Right ventricle myocardium inferior (tissue), 1 donor: ENCODE measurements at places on chromosomes 3 and 15. TPM values are rescaled to one million over a fixed set of nuclear protein-coding genes. Genes with fewer than 3 reads are reported as not detected.

DNA sequence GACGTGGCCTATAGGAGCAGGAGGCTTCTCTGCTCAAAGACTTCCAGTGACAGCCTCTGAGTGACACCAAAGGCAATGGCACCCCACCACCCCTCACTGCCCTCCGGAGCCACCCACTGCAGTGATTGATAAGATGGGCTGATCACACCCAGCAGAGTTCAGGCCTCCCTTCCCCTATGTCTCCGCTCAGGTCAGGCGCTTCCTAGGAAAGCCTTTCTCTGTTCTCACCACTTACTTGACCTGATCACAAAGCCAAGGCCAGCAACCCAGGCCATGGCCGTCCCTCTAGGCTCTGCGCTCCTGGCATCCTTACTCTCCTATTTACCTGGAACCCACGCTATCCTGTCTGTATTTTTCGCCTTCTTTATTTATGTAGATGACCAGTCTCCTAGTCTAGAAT is 282.3 kb downstream of the OCA2 start:
- DNase-seq: no peak

CNTN6 gene
- total RNA-seq: not detected

GRCh38 chr3:46893146-46893748 is 15.7 kb downstream of the PTH1R start:
- DNase-seq: peak; percentile 59

GRCh38 chr3:11596387-11596786 is 47.3 kb downstream of the VGLL4 start:
- DNase-seq: no peak

DNA sequence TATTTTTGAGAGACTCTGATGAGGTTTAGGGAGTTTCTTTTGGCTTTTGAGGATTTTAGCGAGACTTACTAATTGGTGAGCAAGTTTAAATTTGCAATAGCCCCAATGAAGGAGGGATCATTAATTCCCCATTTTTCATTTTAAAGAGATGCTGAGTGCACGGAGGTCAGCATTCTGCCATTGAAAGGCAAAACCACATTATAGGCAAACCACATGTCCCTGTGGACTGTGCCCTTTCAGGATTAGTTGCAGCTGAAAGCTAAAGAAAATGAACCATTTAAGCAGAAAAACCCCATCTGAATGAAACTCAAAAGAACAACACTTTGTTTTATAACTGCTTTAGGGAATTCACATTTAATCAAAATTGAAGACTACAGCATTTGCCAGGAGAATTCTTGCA is 246.5 kb downstream of the PDZRN3 start:
- DNase-seq: no peak

PATL2 gene
- 3.3 TPM for total RNA-seq

GRCh38 chr3:21859124-21860081 is 108.4 kb upstream of the ZNF385D start:
- no peak for DNase-seq

DNA sequence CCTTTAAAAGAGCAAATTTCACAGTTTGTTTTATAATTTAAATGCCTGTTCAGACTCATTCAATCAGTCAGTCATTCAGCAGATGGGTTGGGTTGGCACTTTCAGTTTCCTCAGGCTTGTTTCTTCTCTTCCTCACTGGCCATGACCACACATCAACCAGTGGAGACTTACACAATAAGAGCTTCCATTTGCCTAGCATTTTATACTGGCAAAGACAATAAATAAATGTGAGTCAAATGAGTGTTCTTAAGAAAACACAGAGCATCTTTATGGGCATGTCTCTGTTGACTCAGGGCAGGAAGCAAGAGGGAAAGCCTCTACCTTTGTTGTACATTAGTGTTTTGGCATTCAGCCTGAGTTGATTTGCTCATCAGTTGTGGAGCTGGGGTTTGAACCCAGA is 122.6 kb downstream of the EPHB1 start:
- no peak for DNase-seq

GRCh38 chr3:23071758-23072157 is 131.4 kb upstream of the UBE2E2 start:
- no peak for DNase-seq

DNA sequence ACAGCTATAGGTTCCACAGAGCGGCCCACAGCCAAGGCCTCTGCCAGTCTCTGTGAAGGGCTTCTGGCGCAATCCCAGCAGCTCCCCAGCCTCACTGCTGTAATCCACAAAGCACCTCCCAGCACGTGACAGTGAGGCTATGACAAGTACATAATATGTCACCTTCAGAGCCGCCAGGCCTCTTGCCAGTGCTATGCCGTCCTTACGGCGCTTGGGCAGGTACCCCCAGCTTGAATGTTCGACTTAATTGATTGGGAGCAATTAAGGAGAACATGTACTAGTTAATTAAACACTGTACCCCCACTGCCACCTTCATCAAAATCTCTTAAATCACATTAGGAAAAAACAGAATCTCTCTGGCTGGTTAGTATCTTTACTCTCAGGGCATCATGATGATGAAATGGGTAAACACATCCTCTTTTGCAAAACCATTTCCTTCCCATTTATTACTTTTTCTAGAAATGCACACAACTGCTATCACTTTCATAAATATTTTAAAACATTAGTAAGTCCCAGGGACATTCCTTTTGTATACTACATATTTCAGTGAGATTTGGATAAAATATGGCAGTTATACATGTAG is 169.9 kb downstream of the XXYLT1 start:
- peak; percentile 87 for DNase-seq

DNA sequence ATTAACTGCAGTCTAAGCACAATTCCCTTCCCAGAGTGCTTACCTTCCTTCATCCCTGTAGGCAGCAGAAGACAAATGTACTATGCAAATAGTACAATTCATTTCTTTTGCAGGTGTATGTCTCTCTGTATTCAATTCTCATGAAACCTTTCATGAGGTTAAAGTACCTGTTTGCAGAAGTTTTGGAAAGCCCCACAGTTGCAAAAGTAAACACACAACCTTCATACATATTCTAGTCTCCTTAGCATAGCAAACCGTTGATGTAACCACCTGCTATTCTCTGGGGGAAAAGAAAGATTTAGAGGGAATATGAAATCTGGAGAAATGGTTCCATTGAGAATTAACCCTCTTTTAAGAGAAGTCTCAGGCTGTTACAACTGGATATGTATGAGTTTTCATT is 200.3 kb upstream of the SUCLG2 start:
- no peak for DNase-seq

GRCh38 chr3:111603679-111604078 is 8.5 kb upstream of the ZBED2 start:
- no peak for DNase-seq

VILL gene
- total RNA-seq: 4.4 TPM

IQCF5 gene
- not detected for total RNA-seq

GRCh38 chr3:23640471-23641146 is 165.1 kb upstream of the UBE2E1 start:
- no peak for DNase-seq

KBTBD12 gene
- 29.7 TPM for total RNA-seq

DNA sequence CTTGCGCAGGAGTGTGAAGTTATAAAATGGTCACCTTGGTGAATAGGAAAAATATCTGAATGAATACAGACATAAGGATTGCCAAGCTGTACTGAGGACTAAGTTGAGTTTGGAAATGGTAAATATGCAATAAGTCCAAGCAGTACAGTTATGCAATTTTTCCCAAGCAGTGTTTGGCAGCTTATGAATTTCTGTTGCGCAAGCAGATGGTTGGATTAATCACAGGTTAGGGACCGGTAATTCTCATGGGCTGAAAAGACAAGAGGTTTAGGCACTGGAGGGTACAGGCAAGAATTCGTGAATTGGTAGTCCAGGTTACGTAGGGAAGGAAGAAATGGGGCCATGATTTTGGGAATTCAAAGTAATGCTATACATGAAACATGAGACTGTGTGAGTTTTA is 210.3 kb downstream of the RAP2B start:
- DNase-seq: no peak

DNA sequence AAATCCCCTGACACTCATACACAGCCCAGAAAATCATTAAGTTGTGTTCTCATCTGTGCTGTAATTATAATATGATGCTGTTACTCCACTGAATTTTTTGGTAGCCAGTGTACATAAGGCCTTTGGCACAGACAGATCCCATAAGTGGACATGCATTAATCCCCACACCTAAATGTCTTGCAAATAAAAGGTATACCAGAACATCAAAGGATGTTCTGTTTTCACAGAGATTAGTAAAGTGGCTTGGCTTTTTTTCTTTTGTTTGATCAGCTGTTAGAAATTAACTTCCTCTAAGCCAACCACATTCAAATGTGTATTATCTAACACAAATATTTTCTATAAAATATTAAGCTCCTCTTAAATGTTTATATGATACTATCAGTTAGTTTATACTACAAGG is 2.7 kb downstream of the SST start:
- DNase-seq: no peak

HCN4 gene
- total RNA-seq: 21.4 TPM

- DNase-seq: no peak
Observed at GRCh38 chr3:193821151-193821668, 228.2 kb downstream of the OPA1 start.

DNA sequence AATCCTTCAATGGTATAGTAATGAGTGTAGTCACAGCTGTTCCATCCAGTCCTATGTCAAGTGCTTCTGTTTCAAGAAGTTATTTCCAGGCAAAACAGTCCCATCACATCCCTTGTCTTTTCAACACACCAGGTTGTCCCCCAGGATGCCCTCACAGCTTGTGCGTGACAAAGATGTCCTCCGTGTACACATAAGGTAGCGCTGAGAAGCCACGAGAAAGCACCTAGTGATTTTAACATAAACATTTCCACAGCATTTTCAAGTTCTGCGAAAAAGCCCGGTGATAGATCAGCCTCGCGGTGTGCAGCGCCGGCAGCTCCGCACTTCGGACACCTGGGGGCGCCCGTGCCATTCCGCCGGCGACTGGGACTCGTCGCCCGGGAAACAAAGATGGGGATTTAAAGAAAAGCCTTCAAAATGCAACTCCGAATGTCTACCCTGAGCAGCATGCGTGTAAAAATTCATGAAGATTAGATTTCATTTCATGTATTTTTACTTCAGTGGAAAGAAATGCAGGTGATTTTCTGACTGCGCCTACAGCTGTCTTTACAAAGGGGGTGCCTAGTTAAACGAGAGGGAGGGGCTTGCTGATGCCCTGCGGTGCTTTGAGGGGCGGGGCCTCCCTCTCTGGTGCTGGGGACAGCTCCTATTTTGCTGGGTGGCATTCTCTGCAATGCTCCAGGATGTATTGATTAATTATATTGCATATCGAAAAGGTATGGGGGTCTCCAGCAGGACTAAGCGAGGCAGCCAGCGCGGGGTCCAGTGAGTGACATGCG is 49.9 kb downstream of the KY start:
- DNase-seq: peak; percentile 91

GRCh38 chr15:26103002-26103404 is 239.9 kb upstream of the ATP10A start:
- no peak for DNase-seq

PRRT3 gene
- 0.57 TPM for total RNA-seq
